ENCODE measurements at places on chromosomes 13 and 19. TPM values are rescaled to one million over a fixed set of nuclear protein-coding genes. Genes with fewer than 3 reads are reported as not detected.

IPO5 gene
- 228 TPM for total RNA-seq

RETN gene
- total RNA-seq: not detected

CFAP97D2 gene
- not detected for total RNA-seq

FCER2 gene
- 0.56 TPM for total RNA-seq

KLK14 gene
- total RNA-seq: 0.80 TPM

SLITRK5 gene
- not detected for total RNA-seq

ZNF540 gene
- total RNA-seq: 3.0 TPM

DNA sequence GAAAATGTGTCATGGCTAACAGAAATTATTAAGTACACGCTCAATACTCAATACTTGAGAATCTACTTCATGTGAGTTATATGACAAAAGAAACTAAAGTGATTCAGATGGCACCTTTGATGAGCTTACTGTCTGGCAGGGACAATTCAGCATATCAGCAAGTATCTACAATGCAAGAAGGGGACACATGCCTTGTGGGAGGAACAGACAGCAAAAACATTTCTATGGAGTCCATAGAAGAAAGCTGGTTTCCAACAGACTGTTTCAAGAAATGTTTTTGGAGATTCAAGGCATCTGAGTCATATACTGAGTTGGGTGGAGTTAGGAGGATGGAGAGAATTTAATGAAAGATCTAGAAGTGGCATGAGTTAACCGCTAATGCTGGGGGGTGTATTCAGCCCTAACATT is 54.7 kb downstream of the MBNL2 start:
- DNase-seq: no peak

GRCh38 chr19:1459479-1459878 is 9.6 kb downstream of the APC2 start:
- DNase-seq: no peak

GRCh38 chr13:87524775-87525174 is 146.4 kb upstream of the SLITRK5 start:
- no peak for DNase-seq

- no peak for DNase-seq
Observed at GRCh38 chr13:97117388-97117910, 104.7 kb upstream of the MBNL2 start.

DNA sequence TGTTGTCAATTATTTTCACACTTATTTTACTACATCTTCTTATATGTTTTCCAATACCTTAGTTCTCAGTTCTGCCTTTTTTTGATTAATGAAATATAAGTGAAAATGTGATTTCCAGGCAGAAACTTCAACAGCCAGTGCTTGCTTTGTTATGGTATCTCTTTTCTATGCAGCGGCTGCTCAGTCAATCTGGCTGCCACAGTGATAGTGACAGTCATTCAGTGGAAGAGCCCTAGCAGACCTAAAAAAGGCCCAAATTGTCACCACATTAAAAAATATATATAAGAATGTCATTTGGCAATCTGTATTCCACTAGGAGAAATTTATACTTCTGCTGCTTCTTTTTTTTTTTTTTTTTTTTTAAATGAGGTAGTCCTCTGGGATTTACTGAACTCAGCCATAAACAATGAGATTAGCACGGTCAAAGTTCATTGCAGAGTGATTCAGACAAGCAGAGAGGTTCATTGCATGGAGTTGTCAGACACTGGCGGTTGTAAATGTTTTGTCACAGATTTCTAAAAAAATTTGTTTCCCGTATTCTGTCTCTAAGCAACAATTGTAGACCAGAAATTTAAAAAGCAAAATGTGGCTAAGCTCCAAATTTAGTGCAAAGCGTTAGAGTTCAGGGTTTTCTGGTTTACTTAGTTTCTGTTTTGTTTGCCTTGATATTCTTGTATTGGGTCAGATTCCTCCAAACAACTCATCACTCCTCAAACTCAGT is 94.7 kb upstream of the PRR20A start:
- DNase-seq: no peak

GRCh38 chr13:20395061-20395916 is 130.4 kb downstream of the CRYL1 start:
- no peak for DNase-seq

DNA sequence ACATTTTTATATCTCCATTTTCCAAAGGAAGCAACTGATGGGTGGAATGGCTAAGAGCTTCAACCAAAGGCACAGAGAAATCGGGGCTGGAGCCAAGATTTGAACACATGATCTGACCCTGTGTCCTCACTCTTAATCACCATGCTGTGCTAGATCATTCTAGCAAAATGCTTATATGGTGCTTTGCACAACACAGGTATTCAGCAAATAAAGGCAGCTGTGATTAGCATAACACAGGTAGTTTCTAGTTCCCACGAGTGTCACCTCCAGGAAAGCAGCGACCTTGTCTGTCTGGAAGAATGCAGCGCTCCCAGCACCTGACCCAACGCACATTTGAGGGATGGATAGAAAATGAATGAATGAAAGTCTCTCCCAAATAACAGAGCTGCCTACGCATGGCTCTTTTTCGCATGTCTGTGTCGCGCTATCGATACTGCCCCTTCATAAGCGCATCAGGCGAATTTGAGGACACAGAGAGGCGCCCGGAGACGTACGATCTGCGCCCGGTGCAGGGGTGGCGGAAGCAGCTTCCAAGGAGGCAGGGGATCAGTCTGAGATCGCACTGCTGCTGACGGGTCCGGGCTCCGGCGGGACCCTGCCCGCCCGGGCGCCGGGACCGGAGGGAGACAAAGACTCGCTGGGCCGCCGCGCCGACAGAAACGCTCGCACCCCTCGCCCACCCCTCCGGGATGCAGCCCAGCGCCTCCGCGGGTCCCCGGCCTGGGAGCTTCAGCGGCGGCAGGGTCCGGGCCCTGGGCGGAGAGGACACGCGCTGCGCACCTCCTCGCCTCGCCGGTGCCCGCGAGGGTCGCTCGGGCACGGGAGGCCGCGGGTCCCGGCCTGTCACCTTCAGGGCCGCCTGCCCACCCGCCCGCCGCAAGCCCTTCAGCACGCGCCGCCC is 609 bp downstream of the EPS15L1 start:
- no peak for DNase-seq

DNA sequence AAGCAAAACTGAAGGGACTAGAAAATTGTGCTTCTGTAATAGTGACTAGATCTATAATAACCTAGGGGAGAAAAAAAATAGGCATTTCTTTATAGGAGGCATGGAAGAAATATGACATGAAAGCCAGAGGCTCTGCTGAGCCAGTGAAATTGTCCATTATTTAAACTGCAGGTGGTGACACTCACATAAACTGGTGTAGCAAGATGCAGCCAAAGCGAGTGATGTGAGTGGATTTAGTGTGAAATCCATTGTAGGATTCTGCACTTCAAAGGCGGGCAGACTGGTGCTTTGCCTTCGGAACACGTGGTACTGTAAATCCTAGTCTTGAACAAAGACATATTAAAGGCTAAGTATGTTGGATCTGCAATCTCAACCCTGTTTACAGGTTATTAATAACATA is 361.9 kb downstream of the TBC1D4 start:
- no peak for DNase-seq

GRCh38 chr13:114122127-114122511 is 10.3 kb downstream of the RASA3 start:
- no peak for DNase-seq

- no peak for DNase-seq
Observed at GRCh38 chr13:30681843-30682242, 53.5 kb upstream of the ALOX5AP start.

- DNase-seq: no peak
Observed at GRCh38 chr19:18736415-18737336, 53.2 kb downstream of the CRTC1 start.

GRCh38 chr19:4362831-4363545 is 19.6 kb downstream of the MPND start:
- no peak for DNase-seq

- no peak for DNase-seq
Observed at GRCh38 chr13:75913925-75914324, 277.8 kb downstream of the LMO7 start.

GRCh38 chr13:25571237-25571636 is 199.5 kb downstream of the ATP8A2 start:
- DNase-seq: no peak

DNA sequence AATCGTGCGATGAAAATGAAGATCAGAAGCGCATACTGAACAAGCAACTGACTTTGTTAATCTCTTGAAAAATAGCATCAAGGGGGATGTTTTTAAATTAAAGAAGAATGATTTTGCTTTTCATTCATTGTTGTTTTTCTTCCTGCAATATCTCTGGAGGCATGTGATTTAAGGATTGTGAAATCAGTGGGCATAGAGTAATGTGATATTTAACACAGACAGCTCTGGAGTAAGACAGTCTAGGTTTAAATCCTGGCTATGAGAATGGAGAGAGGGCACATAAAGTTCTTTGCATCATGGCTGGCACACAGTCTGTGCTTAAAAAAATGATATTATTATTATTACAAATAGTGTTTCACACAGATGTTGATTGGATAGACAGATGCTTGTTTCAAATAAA is 243.1 kb upstream of the NBEA start:
- DNase-seq: no peak

GRCh38 chr13:21139374-21139773 is 37.0 kb downstream of the SKA3 start:
- no peak for DNase-seq

DNA sequence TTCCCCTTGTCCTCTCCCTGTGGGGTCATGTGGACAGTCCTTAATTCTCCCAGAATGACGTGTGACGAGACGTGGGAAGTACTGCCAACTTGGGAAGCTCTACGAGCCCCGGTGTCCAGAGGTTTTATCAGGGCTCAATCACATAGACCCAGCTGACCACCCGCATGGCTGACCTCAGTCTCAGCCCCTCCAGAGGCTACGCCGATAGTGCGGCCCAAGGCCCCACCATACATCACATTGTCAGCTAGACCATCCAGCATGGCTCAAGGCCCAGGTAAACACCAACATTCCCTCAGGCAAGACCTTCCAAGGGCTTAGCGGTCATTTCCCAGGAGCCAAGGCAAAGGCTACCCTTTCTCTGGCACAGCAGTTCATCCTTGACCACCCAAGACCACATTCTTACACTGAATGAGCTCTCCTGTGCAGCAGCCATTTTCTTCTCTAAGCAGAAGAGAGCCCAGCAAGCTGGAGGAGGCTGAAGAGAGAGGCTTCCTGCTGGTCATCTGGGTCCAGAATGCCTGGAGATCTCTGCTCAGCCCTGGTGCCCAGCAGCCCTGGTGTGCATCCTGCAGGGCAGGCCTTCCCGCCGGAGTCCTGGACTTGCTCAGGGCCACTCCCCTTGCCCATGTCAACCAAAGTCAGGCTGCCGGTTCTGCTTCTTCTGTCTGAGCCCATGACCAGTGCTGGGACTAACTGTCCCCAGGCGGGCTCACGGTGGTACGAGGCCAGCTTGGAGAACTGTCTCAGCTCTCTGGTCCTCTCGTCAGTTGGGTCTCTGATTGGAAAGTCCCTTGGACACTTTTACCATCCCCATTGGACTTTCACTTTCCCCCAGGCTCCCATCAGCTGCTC is 7.9 kb upstream of the F10 start:
- DNase-seq: peak; percentile 49

DNA sequence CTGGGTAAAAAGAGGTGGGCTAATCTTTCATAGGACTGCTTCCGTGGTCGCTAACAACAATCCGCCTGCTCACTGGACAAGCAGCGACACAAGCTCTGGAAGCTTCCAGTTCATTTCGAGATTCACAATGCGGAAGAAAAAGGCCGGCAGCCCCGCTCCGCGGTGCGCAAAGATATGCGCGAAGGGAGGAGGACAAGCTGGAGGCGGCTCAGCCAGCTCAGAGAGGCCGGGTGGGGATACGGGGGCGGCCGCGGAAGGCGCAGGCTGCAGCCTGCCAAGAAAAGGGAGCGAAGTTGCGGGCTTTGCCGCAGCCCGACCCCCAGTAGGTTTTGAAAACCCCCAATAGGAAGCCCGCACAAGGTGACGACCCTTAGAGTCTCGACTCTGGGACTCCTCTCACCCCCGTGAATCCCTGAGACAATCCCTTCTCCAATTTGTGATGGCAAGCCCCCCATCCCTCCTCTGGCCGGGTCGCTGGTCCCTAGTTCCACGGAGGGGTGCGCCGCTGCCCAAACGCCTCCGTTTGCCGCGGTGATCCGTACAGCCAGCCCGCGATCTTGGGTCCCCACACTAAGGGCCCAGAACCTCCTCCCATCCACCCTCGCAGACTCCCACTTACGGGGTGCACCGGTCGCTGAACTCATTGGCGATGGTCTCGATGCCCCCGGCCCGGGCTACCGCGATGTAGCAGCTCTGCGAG is 697 bp downstream of the HSPH1 start:
- peak; percentile 69 for DNase-seq

DNA sequence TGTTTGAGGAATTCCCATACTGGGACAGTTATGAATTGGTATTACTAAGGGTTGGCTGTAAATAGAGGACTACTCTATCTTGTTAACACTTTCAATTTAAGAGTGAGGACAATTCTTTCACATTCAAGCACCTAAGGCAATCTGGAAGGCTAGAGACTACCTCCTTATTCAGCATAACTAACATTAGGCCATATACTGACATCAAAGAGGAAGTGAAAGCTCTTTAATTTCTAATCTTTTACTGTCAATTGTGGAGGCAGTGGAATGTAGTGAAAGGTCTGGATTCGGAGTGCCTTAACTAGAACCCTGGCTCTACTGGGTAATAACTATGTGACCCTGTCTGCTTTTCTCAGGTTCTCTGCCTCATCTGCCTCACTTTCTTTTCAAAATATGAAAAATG is 134.0 kb downstream of the UFM1 start:
- no peak for DNase-seq

DNA sequence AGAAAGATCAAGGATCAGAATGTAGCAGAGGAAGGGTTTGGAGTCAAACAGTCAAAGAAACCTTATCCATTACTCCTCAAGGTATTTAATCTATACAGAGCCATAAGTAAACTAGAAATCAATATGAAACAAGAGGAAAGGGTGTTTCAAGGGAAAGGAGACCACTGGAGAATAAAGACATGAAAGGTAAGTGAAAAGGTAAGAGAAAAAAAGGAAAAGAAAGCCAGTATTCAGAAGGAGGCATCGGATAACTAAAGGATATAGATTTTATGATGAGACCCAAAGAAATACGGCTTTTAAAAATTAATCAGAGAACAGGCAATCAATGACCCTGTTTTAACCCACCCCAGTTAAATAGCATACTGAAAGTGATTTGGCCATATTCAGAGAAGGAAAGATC is 438.7 kb upstream of the MIR17HG start:
- DNase-seq: no peak

DNA sequence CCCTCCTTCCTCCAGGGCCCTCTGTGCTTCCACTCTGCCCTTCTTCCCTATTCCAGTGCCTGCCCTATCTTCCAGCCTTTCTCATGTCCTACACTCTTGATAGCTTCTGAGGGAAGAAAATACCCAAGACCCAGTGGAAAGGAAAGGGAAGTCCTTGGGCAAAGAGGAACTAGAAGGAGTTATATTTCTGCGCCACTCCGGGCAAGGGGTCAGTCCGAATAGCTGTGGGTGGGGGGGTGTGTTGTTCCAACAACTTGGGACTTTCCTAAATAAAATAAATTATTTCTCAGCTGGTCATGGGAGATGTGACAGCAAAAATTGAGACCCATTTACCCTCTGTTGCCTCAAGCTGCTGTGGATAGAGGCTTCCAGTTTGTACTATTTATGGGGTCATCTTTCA is 23.2 kb downstream of the CABP5 start:
- DNase-seq: no peak

GRCh38 chr13:21735701-21736401 is 65.0 kb downstream of the FGF9 start:
- DNase-seq: no peak

Measured in activated naive CD4-positive, alpha-beta T cell treated with anti-CD3 and anti-CD28 coated beads, Interleukin-2, amount 50 U/mL, for 72 hours (primary cell).